ENCODE measurements at places on chromosomes 5 and 9. TPM values are rescaled to one million over a fixed set of nuclear protein-coding genes. Genes with fewer than 3 reads are reported as not detected.

The CKS2 gene
- 24.7 TPM for total RNA-seq

The SLC45A2 gene
- 0.14 TPM for total RNA-seq

The BBLN gene
- total RNA-seq, result 26.0 TPM

The SPRY4 gene
- total RNA-seq, result 2.7 TPM

The SPATA31D4 gene
- not detected for total RNA-seq

The GIN1 gene
- total RNA-seq, result 6.5 TPM

The WNT8A gene
- total RNA-seq, result not detected

The OTP gene
- not detected for total RNA-seq

The ACTL7B gene
- total RNA-seq, result not detected

The DBH gene
- total RNA-seq, result not detected

The DMGDH gene
- 2.7 TPM for total RNA-seq

The ENDOG gene
- total RNA-seq, result 17.8 TPM

The RPL35 gene
- 3,147 TPM for total RNA-seq

The ADAMTSL2 gene
- 2.3 TPM for total RNA-seq

The SLC24A2 gene
- not detected for total RNA-seq

The KYAT1 gene
- total RNA-seq, result 5.3 TPM

The ACTBL2 gene
- 1.1 TPM for total RNA-seq

The EMB gene
- total RNA-seq, result 2.1 TPM

The NME5 gene
- total RNA-seq, result 1.6 TPM

The PCDHB15 gene
- 0.46 TPM for total RNA-seq

The CNTNAP3B gene
- total RNA-seq, result 1.3 TPM

The CTNNAL1 gene
- total RNA-seq, result 37.5 TPM

The ANKDD1B gene
- 1.1 TPM for total RNA-seq

The STK32A gene
- 1.3 TPM for total RNA-seq

The IFNA13 gene
- total RNA-seq, result not detected

The PGM5 gene
- total RNA-seq, result 14.9 TPM

The EXOSC3 gene
- 39.4 TPM for total RNA-seq

The OBP2B gene
- not detected for total RNA-seq

The MARCOL gene
- 8.3 TPM for total RNA-seq

The GRXCR2 gene
- not detected for total RNA-seq

The PCAT7 gene
- not detected for total RNA-seq

The CAVIN4 gene
- 1.1 TPM for total RNA-seq

The BNC2 gene
- 27.5 TPM for total RNA-seq

The IL9 gene
- total RNA-seq, result not detected

The CRB2 gene
- under 0.01 TPM for total RNA-seq

The FST gene
- 68.3 TPM for total RNA-seq

The PTGER4 gene
- total RNA-seq, result 3.4 TPM

The GPR21 gene
- 1.1 TPM for total RNA-seq

The SOX30 gene
- total RNA-seq, result not detected

The SLC36A1 gene
- total RNA-seq, result 4.3 TPM

The OCLN gene
- total RNA-seq, result 0.43 TPM

The SPATA31A3 gene
- total RNA-seq, result not detected

The SPINK13 gene
- total RNA-seq, result 2.4 TPM

Data from smooth muscle cell of bladder (primary cell).